Activated CD8-positive, alpha-beta memory T cell treated with anti-CD3 and anti-CD28 coated beads for 48 hours (primary cell): ENCODE measurements at places on chromosomes 5 and 9.

- DNase-seq = no peak
Measured at GRCh38 chr9:23586906-23587305, 239.1 kb downstream of the ELAVL2 start.

GRCh38 chr5:150544611-150545219, 36.8 kb downstream of the NDST1 start:
- peak; percentile 40 for DNase-seq

DNA sequence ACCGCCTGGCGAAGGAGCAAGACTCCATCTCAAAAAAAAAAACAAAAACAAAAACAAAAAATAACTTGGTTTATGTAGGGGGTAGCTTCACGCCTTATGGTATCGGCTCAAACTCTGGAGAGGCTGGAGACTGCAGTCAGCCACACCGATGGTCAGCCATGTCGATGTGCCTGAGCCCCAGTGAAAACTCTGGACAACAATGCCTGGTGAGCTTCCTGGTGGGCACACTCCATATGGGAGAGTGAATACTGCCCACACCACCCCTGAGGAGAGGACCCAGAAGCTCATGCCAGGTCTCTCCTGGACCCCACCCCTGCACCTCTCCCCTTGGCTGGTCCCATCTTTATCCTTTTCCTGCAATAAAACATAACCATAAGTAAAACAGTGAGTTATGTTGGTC, 19.6 kb downstream of the IPPK start:
- no peak for DNase-seq

DNA sequence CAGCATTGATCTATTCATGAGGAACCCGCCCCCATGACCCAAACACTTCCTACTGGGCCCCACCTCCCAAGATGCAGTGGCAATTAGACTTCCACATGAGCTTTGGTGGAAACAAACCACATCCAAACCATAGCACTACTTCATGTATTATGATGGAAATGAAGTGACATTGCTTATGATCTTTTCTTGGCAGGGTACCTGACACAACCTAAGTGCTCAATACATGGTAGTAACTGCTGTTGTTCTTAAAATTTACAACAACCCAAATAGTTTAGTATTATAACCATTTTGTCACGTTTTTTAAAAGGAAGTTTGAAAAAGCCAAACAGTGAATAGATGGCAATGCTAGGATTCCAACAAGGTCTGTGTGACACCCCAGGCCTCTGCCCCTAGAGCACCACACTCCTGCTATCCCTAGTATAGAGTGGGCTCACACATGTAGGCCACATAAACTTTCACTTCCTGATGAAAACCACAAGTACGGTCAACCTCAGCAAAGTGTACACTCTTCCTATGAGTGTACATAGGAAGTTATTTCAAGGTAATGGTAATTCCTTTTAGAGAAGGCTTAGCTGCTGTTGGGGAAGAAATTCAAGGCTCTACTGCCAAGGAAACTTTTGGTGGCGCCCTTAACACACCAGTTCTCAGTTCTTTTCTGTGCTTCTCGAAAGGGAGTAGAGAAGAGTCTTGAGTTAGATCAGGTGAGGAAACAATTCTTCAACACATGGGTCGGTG, 97.6 kb downstream of the ARSB start:
- DNase-seq = no peak

- no peak for DNase-seq
Measured at GRCh38 chr5:24475101-24475500, 169.7 kb downstream of the CDH10 start.

GRCh38 chr9:134502809-134503211, 138.8 kb upstream of the COL5A1 start:
- no peak for DNase-seq

DNA sequence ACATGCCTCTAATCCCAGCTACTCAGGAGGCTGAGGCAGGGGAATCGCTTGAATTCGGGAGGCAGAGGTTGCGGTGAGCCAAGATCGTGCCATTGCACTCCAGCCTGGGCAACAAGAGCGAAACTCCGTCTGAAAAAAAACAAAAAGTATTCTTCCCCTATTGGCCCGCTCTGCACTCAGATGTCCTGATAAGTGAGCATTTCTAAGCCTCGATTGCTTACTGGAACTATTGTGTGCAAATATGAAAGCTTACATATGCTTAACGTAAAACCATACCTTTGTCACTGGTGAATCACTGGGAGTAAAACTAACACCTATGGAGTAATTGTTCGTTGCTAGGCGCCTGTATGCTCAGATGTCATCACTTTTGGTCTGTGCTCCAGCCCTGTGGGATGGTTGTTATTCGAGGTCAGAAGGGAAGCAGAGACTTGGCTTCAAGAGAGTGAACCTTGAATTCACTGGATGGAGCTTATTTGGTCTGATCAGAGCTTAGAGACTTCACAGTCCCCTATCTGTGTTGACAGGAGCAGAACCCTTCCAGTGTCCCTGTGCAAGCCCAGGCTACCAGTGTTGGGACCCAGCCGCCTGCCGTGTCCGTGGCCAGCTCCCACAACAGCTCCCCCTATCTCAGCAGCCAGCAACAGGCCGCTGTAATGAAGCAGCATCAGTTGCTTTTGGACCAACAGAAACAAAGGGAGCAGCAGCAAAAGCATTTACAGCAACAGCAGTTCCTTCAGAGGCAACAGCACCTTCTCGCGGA, 25.3 kb upstream of the LTC4S start:
- no peak for DNase-seq

DNA sequence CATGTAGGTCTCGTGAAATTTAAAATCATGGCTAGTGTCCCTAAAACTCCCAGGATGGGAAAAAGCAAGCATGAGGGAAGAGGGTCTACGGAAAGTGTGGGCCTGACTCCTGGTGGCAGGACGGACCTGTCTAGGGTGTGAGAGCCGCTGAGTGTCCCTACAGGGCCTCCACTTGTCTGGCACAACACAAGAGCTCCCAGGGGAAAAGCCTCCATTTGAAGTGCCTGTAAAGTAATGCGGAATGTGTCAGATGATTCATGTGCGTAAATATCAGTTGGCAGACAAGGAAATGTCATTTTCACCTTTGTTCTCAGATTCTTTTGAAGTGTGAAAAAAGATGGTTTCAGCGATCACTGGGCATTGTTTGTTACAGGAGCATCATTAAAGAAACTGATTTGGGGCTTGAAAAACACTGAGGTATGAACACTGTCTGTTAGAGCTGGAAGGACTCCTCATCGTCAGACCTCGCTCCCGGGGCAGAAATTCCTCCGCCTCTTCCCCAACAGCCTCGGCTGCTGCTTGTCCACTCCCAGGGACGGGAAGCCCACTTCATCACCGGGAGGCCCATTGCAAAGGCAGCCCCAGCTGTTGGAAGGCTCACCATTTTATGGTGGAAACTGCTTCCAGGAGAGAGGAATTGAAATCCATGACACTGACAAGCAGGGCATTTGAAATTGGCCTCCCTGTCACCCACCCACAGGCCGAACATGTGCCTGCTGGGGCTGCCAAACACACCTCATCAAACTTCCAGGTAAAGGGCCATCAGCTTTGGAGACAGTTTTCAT, 240.8 kb downstream of the FSTL4 start:
- no peak for DNase-seq

GRCh38 chr9:38130724-38131123, 61.7 kb upstream of the SHB start:
- DNase-seq = no peak

DNA sequence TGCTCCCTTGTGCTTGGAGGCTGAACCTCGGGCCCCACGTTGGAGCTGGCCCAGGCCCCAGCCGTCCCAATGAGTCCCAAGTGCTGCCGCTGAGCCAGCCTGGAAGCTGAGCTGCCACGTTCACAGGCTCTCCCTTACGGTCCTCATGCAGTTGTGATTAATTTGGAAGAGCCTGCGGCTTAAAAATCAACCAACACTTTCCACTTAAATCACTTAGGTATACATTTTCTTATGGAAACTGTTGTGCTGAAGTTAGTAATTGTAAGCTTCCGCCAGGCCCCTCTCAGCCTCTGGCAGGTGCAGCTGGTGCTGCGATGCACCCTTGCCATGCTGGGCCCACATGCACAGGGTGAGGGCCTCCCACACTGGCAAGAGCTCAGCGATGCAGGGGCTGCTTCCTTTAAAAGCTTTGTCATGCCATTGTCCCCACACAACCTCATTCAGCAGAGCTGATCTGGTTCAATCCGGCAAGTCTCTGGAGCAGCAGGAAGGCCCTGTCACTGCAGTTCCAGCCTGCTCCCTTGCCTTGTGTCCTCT, 61.0 kb downstream of the IPPK start:
- no peak for DNase-seq

- no peak for DNase-seq
Measured at GRCh38 chr5:56375011-56375410, 141.9 kb upstream of the ANKRD55 start.

DNA sequence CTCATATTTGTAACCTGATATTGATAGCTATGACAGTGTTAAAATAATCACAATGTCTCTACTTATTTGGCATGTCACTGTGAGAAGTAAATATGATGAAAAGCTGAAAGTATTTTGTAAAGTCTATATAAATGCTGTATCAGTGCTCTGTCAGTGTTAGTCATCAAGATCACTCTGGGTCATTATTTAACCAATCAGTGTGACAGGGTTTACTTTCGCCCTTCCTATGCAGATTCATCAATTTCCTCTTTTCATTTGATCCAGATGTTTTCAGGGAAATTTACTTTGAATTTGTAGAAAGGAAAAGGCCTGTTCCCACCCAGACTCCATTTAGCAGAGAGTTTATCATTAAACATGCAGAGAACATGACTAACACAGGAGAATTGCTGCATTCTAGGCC, 9.9 kb upstream of the PCSK5 start:
- DNase-seq = no peak

DNA sequence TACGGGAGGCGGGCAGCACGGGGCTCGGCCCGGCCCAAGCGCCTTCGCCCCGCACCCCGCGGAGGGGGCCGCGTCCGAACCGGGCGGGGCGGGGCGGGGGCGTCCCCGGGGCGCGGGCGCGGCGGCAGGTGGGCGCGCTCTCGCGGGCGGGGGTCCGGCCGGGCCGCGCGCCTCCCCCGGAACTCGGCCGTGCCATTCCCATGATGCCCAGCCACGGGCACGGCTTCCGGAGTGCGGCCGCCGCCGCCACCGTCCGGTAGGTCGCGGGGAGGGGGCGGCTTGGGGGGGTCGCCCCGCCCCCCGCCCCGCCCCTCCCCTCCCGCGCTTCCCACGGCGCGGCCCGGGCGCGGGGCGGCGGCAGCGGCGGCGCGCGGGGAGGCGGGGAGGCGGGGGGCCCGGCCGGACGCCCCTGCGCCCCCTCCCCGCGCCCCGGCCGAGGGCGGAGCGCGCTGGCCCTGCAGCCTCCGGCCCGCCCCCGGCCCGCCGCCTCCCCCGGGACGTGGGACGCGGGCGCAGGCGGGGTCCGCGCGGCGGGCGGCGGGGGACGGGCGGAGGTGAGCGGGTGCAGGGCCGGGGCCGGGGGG, at the start of gene PPP1R26:
Gene PPP1R26 (plus strand): TSS at position 314 of the 584 bp plus-strand sequence. CDS start 4,729 bp downstream, outside the sequence.
- no peak for DNase-seq

DNA sequence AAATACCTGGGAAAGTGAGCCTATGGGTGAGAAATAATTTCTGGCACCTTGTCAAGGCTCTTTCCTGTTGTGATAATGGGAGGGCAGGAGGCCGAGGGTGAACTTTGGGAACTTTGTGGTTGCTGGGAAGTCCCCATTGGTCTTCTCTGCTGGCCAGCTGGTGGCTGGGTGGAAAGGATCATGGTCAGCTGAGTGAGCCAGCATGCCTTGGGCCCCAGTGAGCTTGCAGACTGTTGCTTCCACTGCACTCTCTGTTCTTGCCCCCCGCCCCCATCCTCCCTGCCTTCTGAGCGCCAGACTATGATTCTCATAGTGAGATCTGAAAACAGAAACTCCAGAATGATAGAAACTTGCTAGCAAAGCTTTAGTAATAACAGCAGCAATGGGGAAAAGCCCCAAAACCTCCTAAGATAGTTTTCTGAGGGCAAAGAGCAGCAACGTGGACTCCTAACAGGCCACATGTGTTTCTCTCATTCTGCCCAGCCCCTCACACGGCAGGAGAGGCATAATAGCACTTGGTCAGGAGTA, 139.2 kb upstream of the SMARCA2 start:
- DNase-seq = peak; percentile 32

- no peak for DNase-seq
Measured at GRCh38 chr9:123927625-123928532, 2.0 kb downstream of the DENND1A start.

GRCh38 chr5:36438765-36439561, 137.3 kb upstream of the RANBP3L start:
- DNase-seq = no peak

- DNase-seq = no peak
Measured at GRCh38 chr9:135016037-135016640, 71.3 kb upstream of the OLFM1 start.

GRCh38 chr9:115972362-115972761, 181.2 kb upstream of the PAPPA start:
- no peak for DNase-seq
